Karpas-422 (cell line): ENCODE measurements at places on chromosomes 7 and 10.

- DNase-seq: peak; percentile 80
Observed at GRCh38 chr7:40133561-40134427, 628 bp downstream of the MPLKIP start.

DNA sequence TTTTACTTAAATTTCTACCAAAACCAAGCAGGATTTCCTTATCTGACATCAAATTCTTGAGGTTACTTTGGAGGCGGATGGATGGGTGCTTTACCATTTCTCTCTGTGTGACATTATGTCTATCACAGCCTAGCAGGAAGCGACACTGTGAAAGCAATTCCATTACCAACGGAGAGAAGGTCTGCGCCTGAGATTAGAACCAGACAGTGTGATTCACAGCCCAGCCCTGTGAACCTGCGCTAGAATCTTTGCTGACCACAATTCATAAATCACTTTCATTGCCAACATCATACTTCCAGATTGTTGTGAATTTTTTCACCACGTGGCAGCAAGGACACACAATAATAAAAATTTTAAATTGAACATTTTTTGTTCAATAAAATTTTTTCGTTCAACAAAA lies 126.5 kb downstream of the CUBN start:
- no peak for DNase-seq

- no peak for DNase-seq
Observed at GRCh38 chr10:106355450-106355849, 809.1 kb downstream of the SORCS1 start.

DNA sequence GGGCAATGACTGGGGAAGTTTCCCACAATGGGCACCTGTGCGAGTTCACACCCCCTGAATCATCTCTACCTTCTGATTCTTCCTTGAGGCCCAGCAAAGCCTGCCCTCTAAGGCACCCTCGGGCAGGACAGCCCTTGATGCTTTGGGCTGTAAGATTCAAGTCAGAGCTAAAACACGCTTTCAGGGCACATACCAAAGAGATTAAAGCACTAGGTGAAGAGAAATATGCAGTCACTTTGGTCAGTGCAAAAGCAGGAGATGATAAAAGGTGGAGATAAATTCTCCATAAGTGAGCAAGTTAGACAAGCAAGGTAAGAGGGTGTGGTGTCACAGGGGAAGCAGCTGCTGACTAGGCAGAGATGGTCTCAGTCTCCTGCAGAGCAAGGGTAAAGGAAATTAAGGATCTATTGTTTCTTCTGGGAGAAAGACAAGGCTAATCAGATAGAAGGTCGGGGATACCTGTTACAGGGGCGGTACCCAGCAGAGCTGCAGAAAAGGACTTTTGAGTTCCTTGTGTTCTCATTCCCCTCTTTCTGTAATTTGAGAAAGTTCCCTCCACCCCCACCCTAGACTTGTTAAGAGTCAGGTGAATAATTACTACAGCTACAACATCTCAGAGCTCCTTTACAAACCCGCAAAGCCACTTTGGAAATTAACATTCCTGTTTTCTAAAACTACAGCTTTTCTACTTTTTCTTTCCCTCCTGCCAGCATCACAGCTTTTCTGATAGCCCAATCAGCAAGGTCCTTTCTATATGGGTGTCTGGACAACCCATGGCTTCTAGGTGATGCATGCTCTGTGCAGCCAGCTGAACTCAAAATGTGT lies 26.4 kb downstream of the PDLIM1 start:
- DNase-seq: no peak

DNA sequence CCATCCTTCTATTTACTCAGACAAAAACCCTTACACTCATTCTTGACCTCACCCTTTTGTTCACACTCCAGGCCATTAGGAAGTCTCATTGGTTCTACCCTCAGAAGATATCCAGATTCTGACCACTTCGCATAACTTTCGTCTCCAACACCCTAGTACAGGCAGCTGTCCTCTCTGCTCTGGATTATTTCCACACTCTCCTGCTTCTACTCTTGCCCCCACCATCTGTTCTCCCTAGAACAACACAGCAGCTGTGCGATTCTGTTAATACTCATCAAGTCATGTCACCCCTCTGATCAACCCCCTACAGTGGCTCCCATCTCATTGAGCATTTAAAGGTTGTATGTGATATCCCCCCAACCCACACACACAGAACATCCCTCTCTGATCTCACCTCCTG lies 15.5 kb upstream of the TRIL start:
- no peak for DNase-seq

DNA sequence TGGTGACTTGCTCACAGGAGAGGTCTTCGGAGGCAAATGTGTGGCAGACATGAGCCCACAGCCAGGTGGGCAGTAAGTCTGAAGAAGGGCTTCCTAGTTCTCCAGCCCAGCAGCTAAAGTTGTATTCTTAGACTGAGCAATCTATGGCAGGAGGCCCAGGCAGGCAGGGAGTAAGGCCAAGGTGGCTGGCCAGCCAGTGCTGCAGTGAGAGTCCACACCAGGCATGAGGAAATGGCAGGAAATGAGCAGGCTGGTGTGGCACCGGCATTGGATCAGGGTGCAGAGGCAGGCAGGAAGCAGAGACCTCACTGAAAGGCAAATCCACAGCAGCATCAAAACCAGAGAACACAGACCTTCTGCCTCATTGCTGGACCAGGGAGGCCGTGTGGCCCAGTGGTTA lies 84.6 kb upstream of the PDE1C start:
- DNase-seq: no peak
